Nasal cavity respiratory epithelium epithelial cell of viscerocranial mucosa (primary cell): ENCODE measurements at places on chromosomes 16 and 17. TPM values are rescaled to one million over a fixed set of nuclear protein-coding genes. Genes with fewer than 3 reads are reported as not detected.

MT1F gene
- 1.4 and 4.3 TPM in 2 replicates for total RNA-seq

SPNS1 gene
- total RNA-seq = 26.0 and 35.2 TPM in 2 replicates

VAT1L gene
- total RNA-seq = not detected in 2 replicates

KRTAP9-8 gene
- total RNA-seq = not detected in 2 replicates

TEKT1 gene
- total RNA-seq = not detected in 2 replicates

SLC9A5 gene
- total RNA-seq = 0.34 and 0.43 TPM in 2 replicates

ORC6 gene
- total RNA-seq = 2.5 and 2.7 TPM in 2 replicates

TEKT3 gene
- total RNA-seq = not detected in 2 replicates

PMP22 gene
- total RNA-seq = under 0.01 and 0.14 TPM in 2 replicates

DYNLRB2 gene
- not detected in 2 replicates for total RNA-seq

PGAP6 gene
- 34.9 and 56.9 TPM in 2 replicates for total RNA-seq

DOC2B gene
- under 0.01 and 17.8 TPM in 2 replicates for total RNA-seq

COPZ2 gene
- total RNA-seq = 9.6 and 10.3 TPM in 2 replicates

TTYH2 gene
- 2.4 and 3.8 TPM in 2 replicates for total RNA-seq

RAB26 gene
- total RNA-seq = 0.28 and 0.34 TPM in 2 replicates

SKAP1 gene
- total RNA-seq = 0.14 TPM in 1 of 2 replicates, not detected in the other

SLC12A3 gene
- not detected in 2 replicates for total RNA-seq

CA7 gene
- not detected in 2 replicates for total RNA-seq

SOST gene
- not detected in 2 replicates for total RNA-seq

ARHGAP44 gene
- total RNA-seq = 0.34 and 4.1 TPM in 2 replicates

KNOP1 gene
- 17.8 and 28.6 TPM in 2 replicates for total RNA-seq

GRIN2A gene
- under 0.01 TPM in 1 of 2 replicates, not detected in the other for total RNA-seq

COX6A2 gene
- not detected in 2 replicates for total RNA-seq

SGSH gene
- 3.4 and 13.9 TPM in 2 replicates for total RNA-seq

EVPL gene
- total RNA-seq = 40.3 and 69.8 TPM in 2 replicates

HOXB6 gene
- total RNA-seq = 0.28 TPM in 1 of 2 replicates, not detected in the other

HYDIN gene
- total RNA-seq = 0.34 and 0.71 TPM in 2 replicates

TPSB2 gene
- total RNA-seq = not detected in 2 replicates

FN3KRP gene
- 16.7 and 20.4 TPM in 2 replicates for total RNA-seq

ABCC3 gene
- 18.1 and 27.3 TPM in 2 replicates for total RNA-seq

RAD51C gene
- total RNA-seq = 34.5 and 43.4 TPM in 2 replicates

ZFP3 gene
- total RNA-seq = 1.0 and 1.6 TPM in 2 replicates

SLC5A10 gene
- under 0.01 and 0.07 TPM in 2 replicates for total RNA-seq

CCL3 gene
- total RNA-seq = not detected in 2 replicates

CIAO2B gene
- total RNA-seq = 97.0 and 215 TPM in 2 replicates

SEZ6 gene
- total RNA-seq = not detected in 2 replicates

CCL14 gene
- not detected in 2 replicates for total RNA-seq

PRSS36 gene
- total RNA-seq = 0.34 and 0.85 TPM in 2 replicates

SLFN12 gene
- total RNA-seq = 1.4 and 5.5 TPM in 2 replicates

FOXF1 gene
- total RNA-seq = not detected in 2 replicates

ABCC11 gene
- 0.21 and 0.34 TPM in 2 replicates for total RNA-seq

NPIPB6 gene
- total RNA-seq = under 0.01 and 2.1 TPM in 2 replicates

CCL16 gene
- total RNA-seq = not detected in 2 replicates

AANAT gene
- not detected in 2 replicates for total RNA-seq

CCL13 gene
- total RNA-seq = not detected in 2 replicates
